ENCODE measurements at places on chromosomes 16 and 17.
A peak's percentile ranks its signal among the peaks of the same experiment; 100 is the strongest.

DNA sequence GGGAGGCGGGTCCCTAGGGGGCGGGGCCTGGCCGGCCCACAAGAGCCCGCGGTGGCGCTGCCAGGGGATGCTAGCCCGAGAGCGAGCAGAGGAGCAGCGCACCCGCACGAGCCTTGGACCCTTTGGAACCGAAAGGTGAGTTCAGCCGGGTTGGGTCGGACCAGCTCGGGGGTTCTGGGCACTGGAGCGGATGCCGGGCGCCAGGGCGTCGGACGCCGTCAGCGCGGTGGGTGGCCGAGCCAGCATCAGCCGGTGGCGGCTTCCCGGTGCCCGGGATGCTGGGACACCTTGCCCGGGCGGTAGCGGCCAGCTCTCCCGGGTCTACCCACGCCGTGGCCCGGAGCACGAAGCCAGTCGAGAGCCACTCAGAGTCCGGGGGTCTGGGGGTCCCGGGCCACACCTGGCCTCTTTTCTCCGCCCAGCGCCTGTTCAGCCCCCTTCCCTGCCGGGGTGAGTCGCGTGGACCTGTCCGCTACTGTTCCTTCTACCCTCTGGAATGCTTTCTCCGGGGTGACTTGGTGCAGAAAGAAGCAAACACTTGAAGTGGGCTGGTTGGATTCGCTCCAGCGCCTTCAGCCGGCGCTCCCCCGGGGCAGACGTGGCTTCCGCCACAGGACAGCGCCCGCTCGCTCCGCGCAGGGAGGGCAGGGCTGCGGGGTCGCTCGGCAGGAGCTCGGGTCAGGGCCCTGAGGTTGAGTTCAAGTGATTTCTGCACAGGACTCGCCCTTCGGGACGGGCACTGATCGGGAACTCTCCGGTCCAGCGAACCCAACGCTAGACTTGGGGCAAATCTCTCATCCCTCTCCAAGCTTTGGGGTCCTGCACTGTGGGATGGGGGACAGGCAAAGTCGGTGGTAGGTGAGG lies at the start of gene SCNN1G:
Gene SCNN1G, plus strand, starts transcription at position 67 of the 864 bp plus-strand sequence. CDS start 3,527 bp downstream, outside the sequence.
- no peak for DNase-seq

GRCh38 chr17:48187872-48188608 lies 80.5 kb downstream of the SNX11 start:
- no peak for DNase-seq

DNA sequence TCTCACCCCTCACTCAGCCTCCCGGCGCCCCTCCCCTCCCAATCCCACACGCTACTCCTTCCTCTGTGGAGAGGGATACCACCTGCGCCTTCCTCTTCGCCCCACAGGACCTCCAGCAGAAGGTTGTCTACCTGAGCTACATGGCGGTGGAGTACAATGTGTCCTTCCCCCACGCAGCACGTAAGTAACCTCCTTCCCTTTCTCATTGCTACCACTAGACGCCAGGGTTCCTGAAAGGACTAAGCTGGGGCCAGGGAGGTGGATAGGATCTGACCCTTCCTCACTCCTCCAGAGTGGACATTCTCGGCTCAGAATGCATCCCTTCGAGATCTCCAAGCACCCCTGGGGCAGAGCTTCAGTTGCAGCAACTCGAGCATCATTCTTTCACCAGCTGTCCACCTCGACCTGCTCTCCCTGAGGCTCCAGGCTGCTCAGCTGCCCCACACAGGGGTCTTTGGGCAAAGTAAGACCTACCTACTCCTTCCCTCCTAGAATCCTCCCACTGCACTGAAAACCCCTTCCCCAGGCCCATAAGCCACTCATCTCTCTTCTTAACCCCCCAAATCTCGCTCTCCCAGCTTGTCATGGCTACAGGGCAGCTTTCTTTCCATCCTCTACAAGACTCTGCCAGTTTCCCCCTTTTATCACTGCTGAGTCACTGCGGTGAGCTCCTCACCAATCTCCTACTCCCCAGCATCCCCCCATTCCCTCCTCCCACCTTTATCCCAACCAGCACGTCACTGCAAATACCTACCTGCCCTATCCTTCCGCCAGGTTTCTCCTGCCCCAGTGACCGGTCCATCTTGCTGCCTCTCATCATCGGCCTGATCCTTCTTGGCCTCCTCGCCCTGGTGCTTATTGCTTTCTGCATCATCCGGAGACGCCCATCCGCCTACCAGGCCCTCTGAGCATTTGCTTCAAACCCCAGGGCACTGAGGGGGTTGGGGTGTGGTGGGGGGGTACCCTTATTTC lies 1.5 kb downstream of the CD68 start:
- DNase-seq, result no peak

DNA sequence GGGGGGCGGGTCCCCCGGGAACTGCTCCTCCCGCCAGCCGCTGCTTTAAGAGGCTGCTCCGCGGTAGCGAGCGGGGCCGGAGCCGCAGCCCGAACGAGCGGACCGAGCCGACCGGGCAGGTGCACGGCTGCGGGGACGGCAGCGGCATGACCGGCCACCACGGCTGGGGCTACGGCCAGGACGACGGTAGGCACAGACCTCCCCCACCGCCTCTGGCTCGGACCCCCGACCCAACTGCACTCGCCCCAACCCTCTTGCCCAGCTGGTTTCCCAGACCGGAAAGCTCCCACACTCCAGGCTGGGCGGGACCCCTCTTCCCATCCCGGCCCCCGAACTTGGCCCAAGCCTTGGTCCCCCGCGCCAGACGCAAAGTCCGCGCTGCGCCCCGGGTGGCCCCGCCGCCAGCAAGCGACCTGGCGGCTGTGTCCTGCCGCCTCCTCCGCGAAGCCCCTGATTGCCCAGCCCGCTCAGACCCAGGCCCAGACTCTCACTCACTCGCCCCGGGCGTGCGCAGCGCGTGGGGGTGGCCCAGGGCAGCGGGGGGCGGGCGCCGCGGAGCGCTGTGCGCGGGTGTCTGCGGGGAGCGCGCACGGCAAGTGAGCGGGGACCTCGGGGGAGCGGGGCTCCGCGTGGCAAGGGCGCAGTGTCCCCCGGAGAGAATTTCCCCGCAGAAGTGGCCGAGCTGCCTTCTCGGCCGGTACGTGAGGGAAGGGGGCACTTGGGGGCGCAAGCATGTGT lies at the start of gene CA7:
Gene CA7, plus strand, starts transcription at position 73 of the 738 bp plus-strand sequence. Its CDS starts 74 bp downstream, at position 147.
- DNase-seq, result no peak

- DNase-seq, result peak; percentile 64
Measured at GRCh38 chr17:39235555-39236449, 10.1 kb upstream of the STAC2 start.

DNA sequence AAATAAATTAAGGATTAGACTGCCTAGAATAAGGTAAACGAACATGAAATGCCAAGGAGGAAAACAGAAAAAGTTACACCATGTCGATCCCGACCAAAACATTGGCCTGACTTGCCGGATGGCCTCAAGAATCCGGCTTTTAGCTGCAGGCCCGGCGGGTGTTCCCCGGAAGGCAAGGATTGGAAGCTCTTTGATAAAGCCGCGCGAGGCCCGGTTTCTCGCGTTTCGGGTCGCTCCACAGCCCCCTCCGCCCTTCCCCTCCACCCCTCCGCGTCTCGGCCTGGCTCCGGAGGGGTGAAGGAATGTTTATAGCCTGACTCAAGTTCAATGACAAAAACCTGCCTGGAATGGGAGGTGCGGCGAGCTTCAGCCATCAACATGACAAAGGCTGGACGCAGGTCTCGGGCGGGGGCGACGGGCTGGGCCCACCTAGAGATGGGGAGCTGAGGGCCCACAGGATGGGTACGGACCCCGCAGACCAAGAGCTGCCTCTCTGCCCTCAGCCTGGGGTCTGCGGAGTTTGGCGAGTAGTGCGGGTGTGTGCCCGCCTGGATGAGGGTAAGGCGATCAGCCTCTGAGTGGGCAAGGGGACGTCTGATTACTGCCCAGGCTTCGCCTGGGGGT lies 2.6 kb downstream of the PRAC1 start:
- DNase-seq, result no peak

Measured in stimulated activated CD4-positive, alpha-beta T cell treated with anti-CD3 and anti-CD28 coated beads, Interleukin-1b, Interleukin-23, amount 100 ng/mL, for 48 hours (primary cell).